ENCODE measurements at places on chromosomes 2 and 18.

- DNase-seq: peak; percentile 89
These were observed 29.3 kb upstream of the DUSP2 start for GRCh38 chr2:96174251-96175144.

DNA sequence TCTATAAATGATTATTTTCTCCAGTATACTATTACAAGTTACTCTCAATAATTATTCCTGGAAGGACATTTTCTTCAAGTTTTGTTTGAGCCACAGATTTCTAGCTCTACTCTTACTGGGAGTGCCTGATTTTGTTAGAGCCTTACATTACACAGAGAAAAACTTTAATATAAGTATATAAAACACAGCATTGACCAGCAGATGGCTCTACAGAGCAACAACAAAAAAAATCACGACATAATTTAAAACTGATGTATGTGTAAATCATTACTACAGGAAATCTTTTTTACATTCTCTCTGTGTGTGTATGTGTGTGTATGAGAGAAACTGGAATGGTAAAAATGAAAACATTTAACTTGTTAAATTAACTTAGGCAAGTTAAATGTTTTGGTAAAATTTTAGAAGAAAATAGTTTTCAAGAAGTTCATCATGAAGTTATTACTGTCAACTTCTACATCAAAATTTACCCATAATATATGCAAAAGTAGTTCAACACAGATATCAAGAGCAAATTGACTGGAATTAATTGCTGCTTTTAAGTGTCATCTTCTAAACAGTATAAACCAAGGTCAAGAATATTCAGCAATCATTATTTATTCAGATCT lies 103.3 kb downstream of the MDH1 start:
- peak; percentile 13 for DNase-seq

- DNase-seq: no peak
These were observed 340.4 kb upstream of the MMADHC start for GRCh38 chr2:149928011-149928410.

DNA sequence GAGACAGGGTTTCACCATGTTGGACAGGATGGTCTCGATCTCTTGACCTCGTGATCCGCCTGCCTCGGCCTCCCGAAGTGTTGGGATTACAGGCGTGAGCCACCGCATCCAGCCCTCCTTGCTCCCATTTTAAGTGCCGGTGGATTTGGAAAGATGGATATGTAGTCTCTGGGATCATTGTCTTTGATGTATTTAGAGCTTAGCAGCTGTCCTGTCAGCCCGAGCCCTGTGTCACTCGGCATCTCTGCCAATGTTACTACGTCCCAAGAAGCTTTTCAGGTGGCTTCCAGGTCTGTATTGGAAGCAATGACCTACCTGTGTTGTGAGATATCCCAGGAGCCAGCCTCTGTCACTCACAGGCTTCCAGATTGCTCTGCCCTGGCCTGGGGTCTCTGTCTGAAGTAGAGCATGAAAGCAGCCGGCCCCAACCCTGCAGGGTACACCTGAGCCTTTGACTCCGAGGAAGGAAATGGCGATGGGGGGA lies 35.3 kb downstream of the MAP4K4 start:
- no peak for DNase-seq

DNA sequence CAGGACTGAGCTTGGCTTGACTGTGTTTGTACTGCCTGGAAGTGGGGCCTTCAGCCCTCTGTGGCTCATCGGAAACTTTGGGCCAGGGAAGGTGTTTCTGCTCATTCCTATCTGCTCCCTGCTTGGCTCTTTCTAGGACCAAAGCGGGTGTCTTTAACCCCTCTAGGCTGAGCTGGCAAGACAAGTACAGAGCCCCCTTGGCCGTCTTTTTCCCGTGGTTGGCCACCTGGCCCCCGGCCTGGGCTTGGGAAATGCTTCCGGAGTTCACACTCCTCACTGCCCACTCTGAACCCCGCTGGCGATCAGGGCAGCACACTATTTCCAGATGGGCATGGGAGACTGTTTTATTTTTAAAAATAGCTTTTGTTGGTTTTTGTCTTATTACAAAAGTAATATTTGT lies 243.0 kb downstream of the DYSF start:
- DNase-seq: no peak

- DNase-seq: no peak
These were observed 729.4 kb downstream of the RNF144A start for GRCh38 chr2:7646661-7647060.

- DNase-seq: no peak
These were observed 256.6 kb upstream of the NT5C1B start for GRCh38 chr2:18845854-18846445.

Data from thymus (tissue), 14 donors.